Daoy (cell line): ENCODE measurements at places on chromosomes 6 and 20. TPM values are rescaled to one million over a fixed set of nuclear protein-coding genes. Genes with fewer than 3 reads are reported as not detected.

- no peak for DNase-seq
These were observed 138.5 kb downstream of the RCAN2 start for GRCh38 chr6:46352541-46353268.

Gene SLC52A3
- 3.0 and 3.6 TPM in 2 replicates for total RNA-seq

Gene FNDC11
- total RNA-seq: not detected in 2 replicates

Gene BTNL2
- total RNA-seq: not detected in 2 replicates

DNA sequence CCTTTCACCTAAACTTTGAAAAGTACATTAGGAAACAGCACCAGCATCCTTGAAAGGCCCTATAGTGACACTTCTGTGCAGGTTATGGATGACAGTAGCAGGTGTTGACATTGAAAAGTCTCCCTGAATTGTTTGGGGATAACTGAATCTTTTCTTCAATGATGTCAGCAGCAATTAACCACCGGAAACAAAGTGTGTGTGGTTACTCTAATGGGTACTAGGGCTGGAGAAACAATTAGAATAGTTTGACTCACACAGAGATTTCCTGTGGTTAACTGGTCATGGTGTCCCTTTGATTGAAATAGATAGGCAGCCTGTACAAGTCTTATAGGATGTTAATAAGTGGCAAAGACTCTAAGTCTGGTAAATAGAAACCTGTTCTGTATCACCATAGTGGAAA, 189.1 kb downstream of the TBX18 start:
- DNase-seq: peak; percentile 89

DNA sequence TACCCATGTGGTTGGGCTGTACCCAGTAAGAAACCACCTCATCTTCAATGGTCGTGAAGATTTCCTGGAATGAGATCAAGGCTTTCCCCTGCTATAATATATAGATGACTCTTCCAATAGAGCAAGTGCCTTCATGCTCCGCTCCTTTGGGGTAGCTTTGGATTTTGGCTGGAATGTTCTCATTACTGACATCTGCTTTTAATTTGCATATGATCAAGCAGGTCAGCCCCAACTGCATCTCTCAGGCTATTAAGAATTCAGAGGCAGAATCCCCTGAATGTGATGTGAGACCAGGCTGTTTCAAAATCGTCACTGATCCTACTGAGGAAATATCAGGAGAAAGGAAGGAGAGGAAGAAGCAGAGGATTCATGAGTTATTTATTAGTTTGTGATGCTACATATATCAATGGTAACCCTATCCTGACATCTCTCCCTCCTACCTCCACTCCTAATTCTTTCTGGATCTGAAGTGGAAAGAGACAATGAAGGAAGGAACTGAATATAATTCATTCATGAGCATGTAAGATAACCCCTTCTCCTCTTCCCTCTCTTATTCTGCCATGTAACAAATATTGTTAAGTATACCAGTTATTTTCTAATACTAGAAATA, 47.6 kb upstream of the FUCA2 start:
- DNase-seq: no peak

- no peak for DNase-seq
These were observed 117.8 kb downstream of the ZDHHC14 start for GRCh38 chr6:157498817-157499216.

Gene PTCRA
- not detected in 2 replicates for total RNA-seq

- no peak for DNase-seq
These were observed 26.7 kb downstream of the CEBPB start for GRCh38 chr20:50217207-50217949.

- no peak for DNase-seq
These were observed 207.8 kb upstream of the ZFP64 start for GRCh38 chr20:52399352-52399751.

Gene CCN5
- not detected in 2 replicates for total RNA-seq

Gene RAB44
- under 0.01 and 0.65 TPM in 2 replicates for total RNA-seq

DNA sequence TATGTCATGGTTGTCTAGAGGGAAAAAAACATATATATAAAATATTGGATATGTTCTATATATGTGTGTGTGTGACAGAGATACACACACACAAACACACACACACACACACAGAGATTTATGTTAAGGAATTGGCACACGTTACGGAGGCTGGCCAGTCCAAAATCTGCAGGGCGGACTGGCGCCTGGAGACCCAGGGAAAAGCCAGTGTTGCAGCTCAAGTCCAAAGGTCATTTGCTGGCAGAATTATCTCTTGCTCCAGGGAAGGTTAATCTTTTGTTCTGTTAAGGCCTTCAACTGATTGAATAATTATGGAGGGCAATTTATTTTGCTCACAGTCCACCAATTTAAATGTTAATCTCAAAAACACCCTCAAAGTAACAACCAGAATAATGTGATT, 37.5 kb upstream of the PDE7B start:
- DNase-seq: no peak

Gene CRISP2
- total RNA-seq: 0.23 and 1.1 TPM in 2 replicates

Gene LZTS3
- 1.1 and 3.2 TPM in 2 replicates for total RNA-seq

Gene FRK
- 0.21 and 0.57 TPM in 2 replicates for total RNA-seq

- no peak for DNase-seq
These were observed 9.5 kb upstream of the ADRM1 start for GRCh38 chr20:62293111-62293784.

GRCh38 chr6:6178795-6179194, 141.7 kb downstream of the F13A1 start:
- DNase-seq: no peak

- no peak for DNase-seq
These were observed 17.7 kb downstream of the LOC128125822 start for GRCh38 chr6:63589952-63590411.
